ENCODE measurements at places on chromosomes 6 and 20. TPM values are rescaled to one million over a fixed set of nuclear protein-coding genes. Genes with fewer than 3 reads are reported as not detected.

ISM1 gene
- 1.8 TPM for total RNA-seq

DNA sequence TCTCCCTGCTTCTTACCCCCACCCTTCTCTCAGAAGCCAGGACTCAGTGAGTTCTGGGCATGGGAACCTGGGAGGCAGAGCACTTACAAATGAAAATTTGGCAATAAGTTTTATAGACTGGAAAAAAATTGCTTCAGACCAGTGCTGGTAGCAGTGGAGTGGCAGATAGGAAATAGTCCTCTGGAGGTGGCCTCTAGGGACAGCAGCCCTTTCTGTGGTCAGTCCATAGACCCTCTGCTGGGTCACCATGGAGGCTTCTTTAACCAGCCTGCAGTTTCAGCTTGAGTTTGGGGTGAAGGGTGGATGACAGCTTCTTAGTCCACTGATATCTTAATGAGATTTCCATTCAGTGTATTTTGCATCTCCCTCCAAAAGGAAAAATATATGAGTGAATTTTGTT is 179.1 kb downstream of the ARID1B start:
- no peak for DNase-seq

DNA sequence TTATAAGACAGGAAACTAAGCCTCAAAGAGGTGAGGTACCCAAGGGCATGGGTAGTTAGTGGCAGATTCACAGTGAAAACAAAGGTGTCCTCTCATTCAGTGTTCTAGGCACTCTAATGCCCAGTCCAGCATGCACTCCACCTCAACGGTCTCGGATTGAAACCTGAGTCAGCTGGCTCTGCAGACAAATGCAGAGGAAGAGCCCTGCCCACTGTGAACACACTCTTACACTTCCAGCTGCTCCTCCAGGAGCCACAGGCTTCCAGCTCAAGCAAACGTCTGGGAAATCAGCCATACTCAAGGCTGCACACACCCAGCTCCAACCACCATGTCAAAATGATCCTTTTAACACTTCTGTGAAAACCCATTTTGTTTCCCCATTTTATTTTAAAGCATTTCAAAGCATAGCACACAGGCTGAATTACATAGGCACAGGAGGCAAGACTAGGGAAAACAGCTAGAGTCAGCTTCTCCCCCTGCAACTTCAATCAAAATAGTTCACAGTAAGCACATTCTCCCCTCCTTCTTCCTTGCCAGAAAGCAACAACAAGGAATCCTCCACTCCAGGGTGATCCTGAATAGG is 3.0 kb upstream of the IL17A start:
- DNase-seq = no peak

ETV7 gene
- total RNA-seq = 0.79 TPM

SYCP2L gene
- 8.2 TPM for total RNA-seq

GRCh38 chr6:96631248-96631647 is 68.3 kb downstream of the FHL5 start:
- DNase-seq = no peak

TCP11 gene
- total RNA-seq = 0.37 TPM

SLC35D3 gene
- 0.16 TPM for total RNA-seq

DNA sequence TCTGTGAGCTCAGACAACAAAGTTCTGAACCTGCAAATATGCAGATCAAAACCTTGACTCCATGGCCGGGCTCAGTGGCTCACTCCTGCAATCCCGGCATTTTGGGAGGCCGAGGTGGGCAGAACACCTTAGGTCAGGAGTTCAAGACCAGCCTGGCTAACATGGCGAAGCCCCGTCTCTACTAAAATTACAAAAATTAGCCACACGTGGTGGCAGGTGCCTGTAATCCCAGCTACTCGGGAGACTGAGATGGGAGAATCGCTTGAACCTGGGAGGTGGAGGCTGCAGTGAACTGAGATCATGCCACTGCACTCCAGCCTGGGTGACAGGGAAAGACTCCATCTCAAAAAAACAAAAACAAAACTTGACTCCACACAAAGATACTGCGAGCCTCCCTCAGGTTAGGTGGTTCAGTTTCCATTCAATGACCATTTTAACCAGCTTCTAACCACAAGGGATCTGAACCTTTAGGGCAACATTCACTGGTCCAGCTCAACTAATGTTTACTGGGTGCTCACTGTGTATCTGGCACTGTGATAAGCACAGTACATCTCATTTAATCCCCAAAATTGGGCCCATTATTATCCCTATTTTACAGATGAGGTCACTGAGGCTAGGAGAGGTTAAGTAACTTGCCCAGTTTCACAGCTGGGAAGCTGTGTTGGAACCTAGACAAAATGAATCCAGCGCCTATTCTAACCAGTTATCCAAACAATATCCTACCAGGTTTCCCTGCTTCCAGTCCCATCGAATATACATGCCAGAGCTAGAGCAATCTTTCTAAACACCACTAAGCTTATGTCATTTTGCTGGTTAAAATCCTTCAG is 1.8 kb downstream of the SNRPB start:
- DNase-seq = no peak

DNA sequence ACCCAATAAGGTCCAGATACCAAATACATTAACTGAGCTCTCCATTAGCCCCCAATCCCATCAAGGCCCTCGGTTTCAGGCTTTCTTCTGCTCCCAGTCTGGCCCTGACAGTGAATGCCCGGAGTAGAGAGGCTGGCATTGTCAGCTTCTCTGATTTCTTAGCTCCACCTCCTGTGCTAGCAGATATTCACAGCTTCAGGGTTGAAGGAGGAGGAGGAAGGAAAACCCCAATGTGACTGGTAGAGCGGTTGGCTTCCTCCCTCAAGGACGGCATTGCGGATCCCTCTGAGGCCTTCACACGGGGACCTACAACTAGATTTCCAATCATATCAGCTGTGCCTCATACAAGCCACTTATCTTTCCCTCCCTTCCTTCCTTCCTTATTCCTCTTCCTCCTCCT is 164.1 kb upstream of the SYNDIG1 start:
- DNase-seq = no peak

DNA sequence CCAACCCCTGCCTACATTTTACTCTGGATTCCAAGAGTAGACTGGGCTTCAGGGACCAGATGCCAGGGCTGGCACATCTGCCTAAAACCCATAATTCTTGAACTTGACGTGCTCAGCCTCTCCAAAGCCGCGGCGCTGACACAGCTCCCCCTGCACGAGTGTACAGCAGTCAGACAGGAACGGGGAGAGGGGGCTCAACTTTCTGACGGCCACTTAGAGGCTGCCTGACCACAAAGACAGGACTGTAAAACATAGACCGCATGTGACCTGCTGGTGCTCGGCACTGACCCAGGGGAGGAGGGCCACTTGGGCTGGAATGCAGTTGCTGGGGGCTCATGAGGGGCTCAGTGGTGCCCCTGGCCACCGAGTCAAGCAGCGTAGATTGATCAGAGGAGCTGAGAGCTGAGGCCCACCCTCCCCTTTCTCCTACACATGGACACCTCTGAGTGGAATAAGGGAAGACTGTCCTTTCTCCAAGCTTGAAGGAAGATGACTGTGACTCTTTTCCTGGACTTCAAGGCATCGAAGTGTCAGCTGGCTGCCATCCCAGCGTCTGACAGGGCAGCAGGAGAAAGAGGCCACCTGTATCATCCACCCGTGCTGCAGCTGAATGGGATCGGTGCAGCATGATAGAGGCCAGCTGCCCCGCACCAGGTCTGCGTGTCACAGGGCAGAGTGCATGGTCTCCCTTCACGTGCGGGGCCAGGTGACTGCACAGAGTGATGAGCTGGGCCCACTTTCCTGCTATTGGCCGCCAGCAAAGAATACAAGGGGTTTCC is 171.3 kb upstream of the AGPAT4 start:
- no peak for DNase-seq

LTB gene
- total RNA-seq = 2.1 TPM

Data from urinary bladder (tissue), 4 donors.